ENCODE measurements at places on chromosomes 11 and 22. TPM values are rescaled to one million over a fixed set of nuclear protein-coding genes. Genes with fewer than 3 reads are reported as not detected.

The TSPAN18 gene
- total RNA-seq, result 44.7 TPM

The OR6A2 gene
- total RNA-seq, result 0.27 TPM

The TMPRSS13 gene
- 1.1 TPM for total RNA-seq

The SLC15A3 gene
- 12.1 TPM for total RNA-seq

The IGHMBP2 gene
- total RNA-seq, result 17.8 TPM

The KRTAP5-11 gene
- total RNA-seq, result not detected

The FGF19 gene
- total RNA-seq, result 18.6 TPM

GRCh38 chr22:42401535-42402334 is 30.5 kb downstream of the NFAM1 start:
- DNase-seq, result no peak
- no peaks in the 10 kb centered on the region for H3K36me3 ChIP-seq
- H3K4me1 ChIP-seq, result peaks cover 40% of the 10 kb centered on the region
- H3K27ac ChIP-seq, result no peak overlapping the region
- no peak overlapping the region for H3K4me3 ChIP-seq

- no peak overlapping the region for H3K4me3 ChIP-seq
- H3K4me1 ChIP-seq, result no peaks in the 10 kb centered on the region
- no peak for DNase-seq
Measured at GRCh38 chr11:127996825-127997224, 590.5 kb downstream of the ETS1 start.

GRCh38 chr11:94424662-94425061 is 23.4 kb upstream of the GPR83 start:
- no peak overlapping the region for H3K27ac ChIP-seq
- DNase-seq, result no peak
- H3K4me1 ChIP-seq, result peaks cover 8% of the 10 kb centered on the region

GRCh38 chr22:46052801-46053562 is 76.0 kb upstream of the WNT7B start:
- no peaks in the 10 kb centered on the region for H3K27me3 ChIP-seq
- peak; percentile 11 for DNase-seq
- H3K4me1 ChIP-seq, result no peaks in the 10 kb centered on the region
- H3K4me3 ChIP-seq, result no peak overlapping the region

DNA sequence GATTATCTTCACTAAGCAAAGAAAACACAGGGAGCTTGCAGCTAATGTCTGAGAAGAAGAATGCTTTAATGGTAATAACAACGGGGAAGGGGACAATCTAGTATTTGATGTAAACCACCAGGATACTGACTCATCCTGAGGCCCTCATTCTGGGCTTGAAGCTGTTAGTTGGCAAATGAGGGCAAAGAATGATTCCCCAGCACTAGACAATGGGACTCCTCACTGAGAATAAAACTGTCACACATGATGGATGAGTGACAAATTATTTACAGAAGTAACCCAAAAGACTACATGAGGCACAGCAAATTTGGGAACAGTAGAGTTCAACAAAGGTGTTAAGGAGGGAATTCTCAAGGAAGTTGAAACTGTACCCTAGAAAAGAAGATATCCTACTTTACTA is 76.3 kb downstream of the FAM168A start:
- H3K36me3 ChIP-seq, result peaks cover 26% of the 10 kb centered on the region
- no peak for DNase-seq
- peaks cover 31% of the 10 kb centered on the region for H3K4me1 ChIP-seq
- no peak overlapping the region for H3K27ac ChIP-seq
- no peaks in the 10 kb centered on the region for H3K27me3 ChIP-seq

DNA sequence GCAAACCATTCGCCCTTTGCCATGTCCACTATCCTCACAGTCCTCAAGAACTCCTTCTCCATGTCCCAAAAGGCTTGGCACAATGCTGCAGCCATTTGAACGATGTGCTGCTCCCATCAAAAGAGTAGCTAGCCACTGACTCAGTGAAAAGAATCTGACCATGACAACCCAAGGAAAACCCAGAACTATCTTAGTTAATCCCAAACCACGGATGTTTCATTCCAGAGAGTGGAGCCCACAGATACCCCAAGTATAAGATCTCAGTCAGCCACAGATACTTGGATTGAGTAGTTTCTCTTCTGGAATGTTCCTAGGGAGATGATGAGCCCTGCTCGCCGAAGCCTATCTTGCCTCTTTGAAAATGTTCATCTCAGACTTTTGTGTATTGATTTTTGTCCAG is 176.9 kb downstream of the NAV2 start:
- H3K36me3 ChIP-seq, result peaks cover 34% of the 10 kb centered on the region
- H3K4me3 ChIP-seq, result no peak overlapping the region
- no peak for DNase-seq

DNA sequence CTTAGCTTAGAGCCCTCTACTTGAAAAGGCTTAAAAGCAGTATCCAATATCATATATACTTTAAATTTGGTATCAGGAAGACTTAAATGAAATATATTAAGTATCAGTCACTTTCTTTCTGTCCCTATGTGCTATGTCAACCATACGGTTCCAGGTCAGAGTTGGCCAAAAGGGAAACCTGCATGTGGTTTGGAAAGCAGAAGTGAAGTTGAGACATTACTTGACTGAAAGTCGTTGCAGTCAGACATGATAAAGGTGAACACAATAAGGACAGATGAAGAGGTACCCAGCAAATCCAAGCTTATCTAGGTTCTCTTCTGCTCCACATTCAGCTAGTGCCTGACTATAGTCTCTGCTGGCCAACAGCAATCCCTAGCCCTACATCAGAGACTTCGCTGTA is 336.8 kb downstream of the KCNA4 start:
- H3K27me3 ChIP-seq, result no peaks in the 10 kb centered on the region
- peaks cover 3% of the 10 kb centered on the region for H3K4me1 ChIP-seq
- H3K27ac ChIP-seq, result no peak overlapping the region
- H3K36me3 ChIP-seq, result no peaks in the 10 kb centered on the region

- DNase-seq, result no peak
- H3K36me3 ChIP-seq, result peaks cover 10% of the 10 kb centered on the region
- H3K27me3 ChIP-seq, result no peaks in the 10 kb centered on the region
- H3K4me3 ChIP-seq, result peak overlapping the region; percentile 88
- peaks cover 42% of the 10 kb centered on the region for H3K4me1 ChIP-seq
Measured at GRCh38 chr11:3055891-3056290, 1.3 kb downstream of the CARS1 start.

- H3K4me3 ChIP-seq, result no peak overlapping the region
- peaks cover 53% of the 10 kb centered on the region for H3K36me3 ChIP-seq
- no peaks in the 10 kb centered on the region for H3K27me3 ChIP-seq
- DNase-seq, result no peak
Measured at GRCh38 chr22:18088825-18089568, 11.2 kb downstream of the PEX26 start.

GRCh38 chr22:28146401-28147314 is 227.6 kb upstream of the PITPNB start:
- no peaks in the 10 kb centered on the region for H3K36me3 ChIP-seq
- no peak for DNase-seq
- no peak overlapping the region for H3K4me3 ChIP-seq
- H3K27me3 ChIP-seq, result no peaks in the 10 kb centered on the region

GRCh38 chr22:49333206-49333605 is 494.5 kb downstream of the BRD1 start:
- H3K27me3 ChIP-seq, result no peaks in the 10 kb centered on the region
- DNase-seq, result no peak
- H3K36me3 ChIP-seq, result no peaks in the 10 kb centered on the region
- peaks cover 7% of the 10 kb centered on the region for H3K4me1 ChIP-seq
- no peak overlapping the region for H3K27ac ChIP-seq
- H3K4me3 ChIP-seq, result no peak overlapping the region

- H3K27ac ChIP-seq, result no peak overlapping the region
- no peaks in the 10 kb centered on the region for H3K36me3 ChIP-seq
- no peaks in the 10 kb centered on the region for H3K4me1 ChIP-seq
- H3K27me3 ChIP-seq, result no peaks in the 10 kb centered on the region
- no peak overlapping the region for H3K4me3 ChIP-seq
Measured at GRCh38 chr11:3982431-3982830, 112.2 kb upstream of the RRM1 start.

DNA sequence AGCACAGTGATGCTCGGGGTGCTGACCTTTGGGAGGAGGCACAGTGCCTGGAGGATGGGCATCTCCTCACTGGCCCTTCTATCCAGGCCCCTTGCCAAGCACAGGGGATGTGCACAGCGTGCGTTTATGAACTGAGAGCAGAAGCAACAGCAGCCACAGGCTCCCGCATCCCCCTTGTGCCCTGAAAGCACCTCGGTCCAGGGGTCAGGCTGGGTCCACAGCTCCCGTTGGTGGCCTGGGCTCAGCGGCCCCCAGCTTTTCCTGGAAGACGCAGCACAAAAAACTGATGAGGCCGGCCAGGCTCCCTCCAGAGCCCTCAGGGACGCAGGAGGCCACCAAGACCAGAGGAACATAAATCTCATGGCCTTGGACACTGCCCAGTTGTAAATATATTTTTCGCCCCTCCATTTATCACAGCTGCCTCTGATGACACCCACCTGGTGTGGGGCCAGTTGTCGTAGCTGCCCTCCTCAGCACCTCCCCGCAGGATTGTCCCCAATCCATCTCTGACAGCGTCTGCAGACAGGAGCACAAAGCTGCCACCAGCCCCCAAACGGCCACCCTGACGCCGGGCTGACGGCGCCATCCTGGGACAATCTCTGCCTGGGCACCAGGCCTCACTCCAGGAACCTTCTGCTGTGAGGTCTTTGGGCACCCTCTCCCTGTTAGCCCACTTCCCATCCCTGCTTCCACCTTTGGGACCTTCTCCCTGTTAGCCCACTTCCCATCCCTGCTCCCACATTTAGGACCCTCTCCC is 203.1 kb downstream of the BRD1 start:
- H3K4me1 ChIP-seq, result no peaks in the 10 kb centered on the region
- no peak overlapping the region for H3K4me3 ChIP-seq
- no peak overlapping the region for H3K27ac ChIP-seq
- H3K36me3 ChIP-seq, result no peaks in the 10 kb centered on the region
- H3K27me3 ChIP-seq, result peaks cover 2% of the 10 kb centered on the region
- no peak for DNase-seq

- peak overlapping the region; percentile 95 for H3K27ac ChIP-seq
- peaks cover 24% of the 10 kb centered on the region for H3K27me3 ChIP-seq
- peak overlapping the region; percentile 86 for H3K4me3 ChIP-seq
- no peaks in the 10 kb centered on the region for H3K36me3 ChIP-seq
- H3K4me1 ChIP-seq, result peaks cover 34% of the 10 kb centered on the region
Measured at GRCh38 chr11:118930094-118930712, 4.5 kb upstream of the BCL9L start.

- no peaks in the 10 kb centered on the region for H3K4me1 ChIP-seq
- H3K27me3 ChIP-seq, result peaks cover under 1% of the 10 kb centered on the region
- no peak for DNase-seq
- no peak overlapping the region for H3K27ac ChIP-seq
- H3K36me3 ChIP-seq, result no peaks in the 10 kb centered on the region
Measured at GRCh38 chr22:50035976-50036724, 21.9 kb downstream of the TTLL8 start.

GRCh38 chr22:50459496-50460140 is 15.2 kb downstream of the SBF1 start:
- H3K4me3 ChIP-seq, result no peak overlapping the region
- DNase-seq, result no peak
- H3K4me1 ChIP-seq, result no peaks in the 10 kb centered on the region
- no peaks in the 10 kb centered on the region for H3K27me3 ChIP-seq

DNA sequence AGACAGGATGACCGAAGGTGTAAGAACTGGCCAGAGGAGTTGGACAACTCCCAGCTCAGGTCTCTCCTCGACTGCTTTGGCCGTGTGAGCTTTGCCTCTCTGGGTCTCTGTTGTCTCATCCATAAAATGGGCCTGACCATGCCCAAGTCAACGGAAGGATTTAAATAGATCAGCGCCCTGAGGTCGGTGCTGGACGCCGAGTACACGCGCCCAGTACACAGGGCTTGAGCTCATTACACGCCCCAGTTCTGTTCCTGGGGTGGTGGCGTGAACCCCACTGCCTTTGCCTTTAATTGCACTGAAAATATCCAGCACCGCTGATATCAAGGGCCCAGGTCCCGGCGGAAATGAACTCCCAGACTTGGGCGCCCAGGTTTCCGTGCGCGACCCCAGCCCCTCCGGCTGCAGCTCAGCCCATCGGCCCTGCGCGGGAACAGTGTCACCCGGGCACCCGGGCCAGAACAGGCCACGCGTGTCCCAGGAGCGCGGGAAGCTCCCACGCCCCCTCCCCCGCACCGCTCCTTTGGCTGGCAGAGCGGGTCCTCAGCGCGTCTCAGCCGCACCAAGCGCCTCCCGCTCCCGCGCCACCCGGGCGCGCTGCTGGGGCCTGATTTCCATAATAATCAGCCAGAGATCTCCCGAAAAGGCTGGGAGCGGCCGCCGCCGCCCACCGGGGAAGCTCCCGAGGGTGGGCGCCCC is 42.2 kb downstream of the CYTH4 start:
- H3K27me3 ChIP-seq, result peaks cover 51% of the 10 kb centered on the region
- no peak overlapping the region for H3K27ac ChIP-seq
- peaks cover 27% of the 10 kb centered on the region for H3K4me1 ChIP-seq
- peak; percentile 40 for DNase-seq

DNA sequence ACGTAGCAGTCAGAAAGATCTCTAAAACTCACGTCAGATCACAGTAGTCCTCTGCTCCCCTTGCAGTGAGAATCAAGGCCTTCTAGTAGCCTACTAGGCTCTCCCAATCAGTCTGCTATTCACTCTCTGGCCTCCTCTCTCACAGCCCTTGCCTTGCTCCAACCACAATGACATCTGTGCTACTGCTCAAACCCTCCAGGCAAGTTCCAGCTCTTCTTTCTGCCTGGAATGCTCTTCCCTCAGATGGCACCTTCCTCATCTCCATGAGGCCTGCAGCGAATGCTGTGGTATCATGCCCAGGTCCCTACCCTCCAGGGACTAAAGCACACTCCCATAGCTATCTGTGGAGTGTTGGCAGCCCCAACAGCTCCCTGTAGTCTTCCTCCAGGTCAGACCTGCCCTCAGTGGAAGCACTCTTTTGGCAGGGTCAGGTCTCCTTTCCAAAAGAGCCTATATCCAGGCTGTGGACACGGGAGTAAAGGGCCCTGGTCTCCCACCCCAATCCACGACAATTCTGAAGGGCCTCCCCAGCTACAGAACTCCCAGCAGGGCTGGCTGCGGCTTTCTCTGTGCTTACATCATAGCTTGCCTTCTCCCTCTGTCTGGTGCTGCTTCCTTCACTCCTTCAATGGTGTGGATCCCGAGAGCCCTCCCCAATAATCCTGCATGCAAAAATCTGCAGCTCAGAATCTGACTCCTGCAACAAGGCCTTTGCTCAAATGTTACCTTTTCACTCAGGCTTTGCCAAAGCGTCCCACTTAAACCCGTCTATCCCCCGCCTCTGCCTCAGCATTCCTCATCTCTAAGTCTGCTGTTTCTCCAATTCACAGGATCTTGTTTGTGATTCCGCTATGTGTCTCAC is 8.9 kb downstream of the HIRA start:
- H3K27ac ChIP-seq, result peak overlapping the region; percentile 65
- peaks cover 4% of the 10 kb centered on the region for H3K36me3 ChIP-seq

- H3K4me1 ChIP-seq, result peaks cover 20% of the 10 kb centered on the region
- no peak for DNase-seq
- H3K36me3 ChIP-seq, result no peaks in the 10 kb centered on the region
- peaks cover 16% of the 10 kb centered on the region for H3K27me3 ChIP-seq
Measured at GRCh38 chr22:48239461-48240147, 1477.2 kb downstream of the TBC1D22A start.
